ENCODE measurements at places on chromosomes 6 and 20.
A peak's percentile ranks its signal among the peaks of the same experiment; 100 is the strongest.

DNA sequence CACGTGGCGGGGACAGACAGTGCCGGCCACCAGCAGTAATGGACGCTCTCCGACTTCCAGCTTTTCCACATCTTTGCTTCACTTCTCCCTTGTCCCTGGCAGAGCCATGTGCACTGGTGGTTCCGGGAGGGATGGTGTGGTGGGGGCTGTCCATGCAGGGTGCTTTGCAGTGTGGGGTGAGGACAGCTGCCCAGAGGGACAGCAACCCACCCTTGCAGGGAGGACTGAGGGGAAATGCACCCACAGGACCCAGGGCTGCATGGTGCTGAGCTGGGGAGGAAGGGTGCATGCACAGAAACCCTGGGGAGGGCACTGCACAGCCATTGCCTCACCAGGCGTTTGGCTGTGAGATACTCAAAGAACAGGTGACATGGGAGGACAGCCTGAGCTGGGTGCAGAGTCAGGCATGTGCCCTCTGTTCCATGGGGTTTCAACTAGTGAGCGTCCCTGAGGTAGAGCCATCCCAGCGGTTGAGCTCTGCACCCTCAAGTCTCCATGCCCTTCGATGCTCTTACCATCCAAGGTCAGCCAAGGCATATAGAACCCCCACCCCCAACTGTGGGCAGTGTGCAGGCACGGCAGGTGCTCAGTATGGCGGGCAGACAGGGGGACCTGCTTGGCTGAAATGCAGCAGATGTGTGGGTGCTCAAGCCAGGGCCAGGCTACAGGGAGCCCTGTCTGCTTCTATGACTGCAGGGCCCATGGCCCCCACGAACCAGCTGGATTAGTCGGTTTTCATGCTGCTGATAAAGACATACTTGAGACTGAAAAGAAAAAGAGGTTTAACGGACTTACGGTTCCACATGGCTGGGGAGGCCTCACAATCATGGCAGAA lies 239.7 kb downstream of the TTLL2 start:
- no peak for DNase-seq

- no peak for DNase-seq
Observed at GRCh38 chr6:130995783-130996447, 67.1 kb downstream of the EPB41L2 start.

DNA sequence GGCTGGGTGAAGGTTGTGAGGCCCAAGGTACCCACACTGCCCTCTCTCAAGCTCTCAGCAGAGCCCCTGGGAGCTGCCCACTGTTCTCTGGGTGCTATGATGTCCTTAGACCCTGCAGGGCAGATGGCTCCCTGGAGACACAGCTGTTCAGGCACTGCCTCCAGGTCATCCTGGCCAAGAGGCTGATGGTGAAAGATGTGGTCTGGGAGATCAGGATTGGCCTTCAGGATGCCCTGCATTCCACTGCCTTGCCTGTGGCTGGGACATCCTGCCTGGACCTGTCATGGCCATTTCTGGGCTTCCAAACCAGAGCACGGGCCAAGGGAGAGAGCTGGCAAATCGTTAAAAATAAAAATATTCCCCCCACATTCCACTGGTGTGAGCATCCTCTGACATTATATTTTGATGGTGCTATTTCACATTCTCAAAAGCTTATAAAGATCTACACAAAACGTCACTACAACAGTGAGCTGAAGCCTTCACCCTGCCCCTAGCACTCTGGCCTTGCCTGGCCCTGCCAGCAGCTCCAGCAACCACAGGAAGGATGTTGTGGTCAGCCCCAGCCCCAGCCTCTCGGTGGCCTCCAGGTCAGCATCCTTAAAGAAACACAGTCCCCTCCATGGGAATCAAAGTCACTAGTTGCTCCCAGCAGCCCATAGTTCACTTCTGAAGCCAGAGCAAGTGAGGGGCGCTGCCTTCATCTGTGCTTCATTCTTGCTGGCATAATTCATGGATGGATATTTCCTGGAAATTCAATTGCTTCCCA lies 13.5 kb upstream of the KCNK16 start:
- DNase-seq: no peak

DNA sequence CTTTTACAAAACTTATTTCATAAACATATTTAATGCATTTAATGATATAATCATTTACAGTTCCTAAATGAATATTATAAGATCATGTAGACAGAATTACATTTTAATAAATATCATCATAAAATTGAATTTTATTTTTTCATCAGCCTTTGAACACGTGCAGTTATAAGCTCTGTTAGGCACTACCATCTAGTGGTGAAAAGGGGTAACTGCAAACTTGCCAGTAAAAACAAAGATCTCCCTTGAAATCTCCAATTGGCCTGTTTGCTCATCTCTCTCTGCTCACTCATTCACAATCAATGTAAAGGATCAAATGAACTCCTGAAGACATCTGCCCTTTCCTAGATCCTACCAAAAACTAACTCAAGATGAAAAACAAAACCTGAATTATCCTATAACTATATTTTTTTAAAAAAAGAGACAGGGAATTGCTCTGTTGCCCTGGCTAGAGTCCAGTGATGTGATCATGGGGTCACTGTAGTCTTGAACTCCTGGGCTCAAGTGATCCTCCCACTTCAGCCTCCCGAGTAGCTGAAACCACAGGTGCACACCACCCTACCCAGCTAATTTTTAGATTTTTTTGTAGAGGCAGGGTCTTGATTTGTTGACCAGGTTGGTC lies 31.7 kb downstream of the SAMHD1 start:
- DNase-seq: no peak

GRCh38 chr6:20797597-20797996 lies 263.3 kb downstream of the CDKAL1 start:
- DNase-seq: no peak

GRCh38 chr6:70857387-70858077 lies 99.3 kb downstream of the B3GAT2 start:
- no peak for DNase-seq

- DNase-seq: peak; percentile 77
Observed at GRCh38 chr6:53725791-53726575, 60.4 kb upstream of the KLHL31 start.

- DNase-seq: peak; percentile 87
Observed at GRCh38 chr6:32196682-32197616, 4.5 kb upstream of the GPSM3 start.

DNA sequence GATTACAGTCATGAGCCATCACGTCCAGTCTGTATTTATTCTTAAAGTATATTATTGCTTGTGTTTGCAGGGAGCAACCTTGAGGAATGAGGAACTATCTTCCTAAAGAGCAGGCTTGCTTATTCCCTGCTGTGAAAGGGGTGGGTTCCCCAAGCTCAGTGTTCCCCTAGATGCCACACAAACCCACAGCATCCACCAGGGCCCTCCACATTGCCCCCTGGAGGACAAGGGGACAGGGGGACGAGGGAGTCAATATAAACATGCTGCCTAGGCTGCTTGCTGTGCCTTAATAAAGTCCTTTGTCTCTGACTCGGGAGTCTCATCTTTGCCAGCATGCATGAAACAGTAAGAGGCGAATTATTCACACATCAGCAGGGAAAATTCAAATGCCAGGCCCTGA lies 8.0 kb upstream of the IDH3B start:
- DNase-seq: no peak

- DNase-seq: no peak
Observed at GRCh38 chr6:98539741-98540140, 294.6 kb upstream of the POU3F2 start.

DNA sequence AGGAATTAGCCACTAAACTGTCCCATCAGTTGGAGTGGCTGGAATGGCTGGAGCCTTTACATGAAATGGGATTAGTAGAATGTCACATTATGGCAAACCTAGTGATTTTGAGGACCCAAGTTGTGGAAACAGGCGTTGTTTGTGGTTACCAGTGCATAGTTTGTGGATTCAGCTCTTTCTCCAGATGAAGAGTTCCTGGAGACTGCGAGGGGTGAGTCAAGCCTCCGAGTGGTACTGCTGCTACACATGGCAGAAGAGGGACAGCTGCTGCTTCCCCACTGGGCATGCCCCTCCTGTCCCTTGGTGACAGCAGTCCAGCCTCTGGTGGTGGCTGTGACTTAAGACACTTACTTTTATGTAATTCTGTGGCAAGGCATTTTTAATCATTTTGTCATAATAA lies 94.2 kb upstream of the SCP2D1 start:
- DNase-seq: no peak

DNA sequence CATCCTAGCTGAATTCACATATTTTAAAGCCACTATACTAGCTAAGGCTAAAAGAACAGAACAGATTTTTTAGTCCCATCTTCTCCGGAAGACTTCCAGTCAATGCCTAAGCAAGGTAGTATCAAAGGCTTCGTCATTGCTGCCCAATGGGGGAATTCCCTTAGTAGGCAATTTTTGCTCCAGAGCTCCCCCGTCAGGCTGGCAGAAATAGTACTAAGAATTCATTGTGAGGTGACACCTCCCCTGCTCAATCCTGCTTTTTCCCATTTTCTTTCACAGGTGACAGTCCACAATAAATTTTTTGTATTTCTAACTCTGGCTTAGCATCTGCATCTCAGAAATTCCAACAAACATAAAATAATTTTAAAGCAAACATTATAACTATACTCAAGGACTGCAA lies 52.8 kb upstream of the SRSF6 start:
- no peak for DNase-seq

DNA sequence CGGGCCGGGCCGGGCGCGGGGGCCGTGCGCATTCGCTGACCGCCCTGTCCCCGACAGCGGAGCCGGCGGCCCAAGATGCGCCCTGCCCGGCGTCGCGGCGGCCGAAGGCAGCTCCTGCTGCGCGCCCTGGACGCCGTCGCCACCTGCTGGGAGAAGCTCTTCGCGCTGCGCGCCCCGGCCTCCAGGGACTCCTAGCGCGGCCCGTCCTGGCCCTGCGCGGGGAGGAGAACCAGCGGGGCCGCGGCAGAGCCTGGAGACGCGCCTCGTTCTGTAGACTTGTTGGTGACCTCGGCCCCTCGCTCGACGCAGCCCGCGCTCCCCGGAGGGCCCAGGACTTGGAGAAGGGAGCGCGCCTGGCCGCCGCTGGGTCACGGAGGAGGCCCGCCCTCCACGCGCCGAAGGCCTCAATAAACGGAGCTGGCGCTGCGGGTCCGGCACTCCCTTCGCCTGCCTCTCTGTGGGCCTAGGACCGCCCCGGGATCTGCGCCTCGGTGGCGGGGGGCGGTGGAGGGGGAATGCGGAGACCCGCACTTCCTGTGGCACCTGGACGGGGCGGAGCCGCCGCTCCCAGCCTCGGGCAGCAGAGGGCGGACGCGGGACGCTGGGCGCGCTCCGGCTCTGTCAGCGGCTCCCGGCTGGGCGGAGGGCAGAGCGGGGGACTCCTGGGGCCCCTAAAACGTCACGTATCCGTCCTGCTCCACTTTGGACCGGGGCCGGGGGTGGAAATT lies 2.7 kb downstream of the C20orf204 start:
- peak; percentile 87 for DNase-seq

DNA sequence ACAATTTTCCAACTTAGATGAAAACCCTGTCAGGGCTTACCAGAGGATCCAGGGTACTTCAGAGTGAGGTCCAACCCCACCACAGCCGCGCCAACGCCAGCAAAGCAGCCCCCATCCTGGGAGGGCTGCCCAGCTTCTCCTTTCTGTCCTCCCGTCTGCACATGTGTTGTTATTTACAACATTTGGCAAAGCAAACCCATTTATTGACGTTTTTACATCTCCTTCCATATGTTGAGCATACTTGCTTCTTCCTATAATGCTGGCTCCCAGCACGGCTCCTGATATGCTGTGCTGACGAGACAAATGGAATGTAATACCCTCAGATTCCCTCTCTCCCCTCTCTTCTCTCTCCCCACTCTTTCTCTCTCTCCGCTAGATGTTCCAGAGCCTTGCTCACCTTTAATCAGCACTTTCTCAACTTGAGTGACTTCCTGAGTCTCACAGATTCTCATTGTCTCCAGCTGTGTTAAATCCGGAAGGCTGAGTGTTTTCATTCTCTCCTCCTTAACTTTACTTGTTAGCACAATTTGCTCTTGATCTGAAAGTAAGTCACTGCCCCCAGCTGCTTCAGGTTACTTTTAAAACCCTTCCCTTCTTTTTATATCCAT lies 22.7 kb downstream of the RCAN2 start:
- no peak for DNase-seq

DNA sequence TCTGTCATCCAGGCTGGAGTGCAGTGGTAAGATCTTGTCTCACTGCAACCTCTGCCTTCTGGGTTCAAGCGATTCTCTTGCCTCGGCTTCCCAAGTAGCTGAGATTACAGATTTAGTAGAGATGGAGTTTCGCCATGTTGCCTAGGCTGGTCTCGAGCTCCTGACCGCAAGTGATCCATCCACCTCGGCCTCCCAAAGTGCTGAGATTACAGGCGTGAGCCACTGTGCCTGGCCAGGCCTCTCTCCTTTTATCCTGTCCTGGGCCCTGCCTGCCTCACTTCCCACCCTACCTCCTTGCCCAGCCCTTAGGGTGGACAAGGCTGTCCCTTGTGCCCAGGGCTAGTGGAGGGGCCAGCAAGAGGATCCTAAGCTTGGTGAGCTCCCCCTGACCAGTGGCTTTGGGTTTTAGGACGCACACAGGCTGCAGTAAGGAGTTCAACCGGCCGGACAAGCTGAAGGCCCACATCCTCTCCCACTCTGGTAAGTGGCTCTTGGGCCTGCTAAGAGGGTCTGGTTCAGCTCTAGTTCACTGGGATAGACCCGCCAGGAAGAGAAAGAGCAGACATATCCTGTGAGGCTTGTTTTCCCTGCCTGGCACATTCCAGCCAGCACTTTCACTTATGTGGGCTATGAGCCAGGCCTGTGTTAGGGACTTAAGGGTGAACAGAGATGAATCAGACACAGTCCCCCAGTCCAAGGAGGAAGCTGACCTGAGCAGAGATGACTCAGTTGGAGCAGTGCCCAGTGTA lies 21.9 kb upstream of the CHMP4B start:
- DNase-seq: peak; percentile 25

DNA sequence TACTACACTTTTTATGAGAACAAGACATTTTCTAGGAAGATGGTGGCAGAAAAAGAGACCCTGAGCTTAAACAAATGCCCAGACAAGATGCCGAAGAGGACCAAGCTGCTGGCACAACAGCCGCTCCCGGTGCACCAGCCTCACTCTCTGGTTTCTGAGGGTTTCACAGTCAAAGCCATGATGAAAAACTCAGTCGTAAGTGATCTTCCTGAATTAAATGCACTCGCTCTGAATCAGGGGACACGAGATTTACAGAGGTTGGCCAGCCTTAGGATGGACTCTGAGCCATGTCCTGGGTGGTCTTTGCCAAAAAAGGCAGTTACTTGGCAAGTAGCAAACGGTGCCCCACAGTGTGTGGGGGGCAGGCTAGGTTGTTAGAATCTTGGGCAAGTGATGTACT lies 423 bp downstream of the PACRG start:
- DNase-seq: no peak

GRCh38 chr6:142631517-142632385 lies 313.2 kb downstream of the HIVEP2 start:
- DNase-seq: no peak

DNA sequence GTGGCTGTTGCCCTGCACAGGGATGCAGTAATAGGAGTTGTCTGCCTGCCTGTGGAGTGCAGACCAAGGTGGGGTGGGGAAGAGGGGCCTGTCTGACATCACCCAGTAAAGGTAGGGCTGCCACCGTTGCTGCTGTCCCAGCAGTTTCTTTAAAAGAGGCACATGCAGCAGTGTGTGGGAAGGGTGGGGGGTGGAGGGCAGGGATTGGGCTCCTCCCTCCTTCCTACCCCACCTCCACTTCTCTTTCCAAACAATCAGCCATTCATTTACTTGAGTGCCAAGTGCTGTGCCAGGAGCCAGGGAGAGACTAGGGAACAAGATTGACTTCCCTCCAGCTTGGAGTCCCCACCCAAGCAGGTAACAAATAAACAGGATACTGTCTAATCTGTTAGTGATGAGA lies 66.8 kb upstream of the MYL9 start:
- DNase-seq: no peak

GRCh38 chr20:10590950-10591671 lies 82.7 kb downstream of the JAG1 start:
- no peak for DNase-seq

GRCh38 chr6:26659042-26659999 lies at the start of gene ZNF322:
Gene ZNF322, minus strand, starts transcription at chr6:26659746. Its CDS starts 21,193 bp downstream, at chr6:26638553.
- DNase-seq: peak; percentile 96
